ENCODE measurements at places on chromosomes 2 and 18. TPM values are rescaled to one million over a fixed set of nuclear protein-coding genes. Genes with fewer than 3 reads are reported as not detected.

OLA1 gene
- 23.4 TPM for total RNA-seq

LCT gene
- not detected for total RNA-seq

- DNase-seq, result no peak
These were observed 284.7 kb upstream of the PKDCC start for GRCh38 chr2:41763141-41763540.

DNA sequence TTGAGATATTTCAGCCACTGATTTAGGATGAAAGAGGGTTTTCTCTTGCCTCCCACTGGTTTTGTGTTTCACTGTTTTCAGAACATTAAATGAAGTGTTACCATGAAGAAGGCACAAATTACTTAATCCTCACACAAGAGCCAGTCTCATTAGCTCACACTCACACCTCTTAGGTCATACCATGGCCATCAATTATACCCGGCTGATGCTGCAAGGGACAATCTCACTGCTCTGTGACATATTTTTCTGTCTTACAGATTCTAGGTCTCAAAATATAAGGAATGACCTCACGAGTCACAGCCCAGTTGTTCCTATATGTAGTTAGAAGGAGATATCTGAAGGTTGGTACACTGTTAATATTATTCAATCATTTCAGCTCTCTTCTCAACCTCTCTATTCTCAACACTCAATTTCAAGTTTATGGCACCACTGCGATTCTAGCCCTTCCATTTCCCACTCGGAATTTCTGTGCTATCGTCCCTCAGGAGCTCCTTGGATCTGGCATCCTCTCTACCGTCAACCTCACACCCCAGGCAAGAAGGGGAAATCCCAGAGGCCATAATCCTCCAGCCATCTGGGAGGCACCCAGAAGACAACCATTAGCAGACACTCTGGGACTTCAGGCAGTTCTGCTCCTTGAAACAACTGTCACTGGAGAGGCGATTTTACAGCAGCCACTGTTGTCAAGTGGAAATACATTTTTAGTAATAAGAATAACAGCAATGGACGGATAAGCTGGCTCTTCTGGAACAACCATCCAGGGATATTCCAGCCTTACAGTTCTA lies 101.9 kb downstream of the MREG start:
- no peak for DNase-seq

DNA sequence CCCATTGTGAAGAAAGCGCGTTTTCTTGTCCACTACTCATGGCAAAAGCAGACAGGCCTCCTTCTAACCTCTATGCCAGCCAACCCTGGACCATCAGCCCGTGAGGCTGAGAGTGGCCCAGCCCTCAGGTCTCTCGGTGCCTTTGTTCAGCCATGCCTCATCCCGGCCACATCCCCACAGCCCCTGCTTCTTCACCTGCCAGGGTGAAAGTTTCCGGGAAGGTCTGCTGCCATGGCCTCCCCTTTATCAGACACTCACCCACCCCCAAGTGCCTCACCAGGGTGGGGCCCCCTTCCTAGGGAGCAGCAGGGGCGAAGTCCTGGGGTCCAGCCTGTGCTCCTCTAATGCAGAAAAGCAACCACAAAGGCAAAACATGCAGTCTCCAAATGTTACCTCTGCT lies 478.4 kb upstream of the SALL3 start:
- no peak for DNase-seq

DNA sequence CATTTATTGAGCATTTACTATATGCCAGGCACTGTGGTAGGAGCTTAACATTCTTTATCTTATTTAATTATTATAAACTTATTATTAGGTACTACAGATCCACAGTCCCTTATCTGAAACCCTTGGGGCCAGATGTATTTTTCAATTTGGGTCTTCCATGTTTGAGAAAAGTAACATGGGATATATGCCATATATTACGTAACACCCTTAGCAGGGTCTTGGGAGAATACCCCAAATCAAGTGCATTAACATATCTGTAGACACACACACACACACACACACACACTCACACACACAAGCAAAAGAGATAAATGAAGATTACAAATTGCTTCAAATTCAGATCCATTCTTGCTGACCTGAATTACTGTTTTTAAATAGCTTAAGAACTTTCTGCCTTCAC lies 13.7 kb downstream of the NTSR2 start:
- DNase-seq, result no peak
